Activated CD8-positive, alpha-beta T cell treated with anti-CD3 and anti-CD28 coated beads, Interleukin-2, amount 10 ng/mL, durations not matched to agents 7 days and 5 days (primary cell): ENCODE measurements at places on chromosomes 2 and 18. TPM values are rescaled to one million over a fixed set of nuclear protein-coding genes. Genes with fewer than 3 reads are reported as not detected.

The HOXD9 gene
- total RNA-seq, result not detected

The REG3A gene
- total RNA-seq, result not detected

The AMER3 gene
- total RNA-seq, result not detected

The ANKRD53 gene
- not detected for total RNA-seq

The CRYGA gene
- not detected for total RNA-seq

The C2orf72 gene
- 0.16 TPM for total RNA-seq

The RIT2 gene
- total RNA-seq, result not detected

The PLCL1 gene
- 0.08 TPM for total RNA-seq

The LCT gene
- total RNA-seq, result 0.18 TPM

The STARD7 gene
- 139 TPM for total RNA-seq

The FSIP2 gene
- total RNA-seq, result 0.26 TPM

The DLX1 gene
- total RNA-seq, result not detected

The SYT4 gene
- total RNA-seq, result not detected

The RAX gene
- total RNA-seq, result not detected

The CAVIN2 gene
- not detected for total RNA-seq

The UGT1A4 gene
- total RNA-seq, result not detected

The L3MBTL4 gene
- not detected for total RNA-seq

The PTPRM gene
- 0.76 TPM for total RNA-seq

The PLA2R1 gene
- total RNA-seq, result not detected

The TCF23 gene
- total RNA-seq, result not detected

The WNT10A gene
- total RNA-seq, result not detected
